Activated T-helper 1 cell treated with anti-CD3 and anti-CD28 coated beads, Interleukin-2, amount 50 U/mL, for 16 hours (primary cell): ENCODE measurements at places on chromosomes 5 and 9.

DNA sequence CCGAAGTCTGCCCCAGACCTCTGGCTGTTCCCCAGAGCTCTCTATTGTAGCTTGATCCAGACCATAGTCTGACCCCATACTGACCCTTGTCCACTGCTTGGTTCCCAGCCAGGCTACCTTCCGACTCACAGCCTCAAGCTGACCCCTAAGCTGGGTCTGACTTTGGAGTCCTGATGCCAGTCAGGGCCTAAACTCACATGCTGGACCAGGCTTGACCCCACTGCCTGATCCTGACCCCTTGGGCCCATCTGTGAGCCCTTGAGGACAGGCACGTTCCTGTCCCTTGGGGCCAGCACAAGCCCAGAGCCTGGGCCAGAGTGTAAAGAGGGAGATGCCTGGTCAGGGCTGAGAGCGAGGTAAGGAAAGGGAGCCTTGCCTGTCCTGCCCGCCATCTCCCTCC is 32.7 kb upstream of the ENHO start:
- DNase-seq: no peak

- DNase-seq: no peak
Observed at GRCh38 chr5:96278981-96279380, 154.1 kb downstream of the PCSK1 start.

GRCh38 chr5:149995385-149996204 is 4.9 kb downstream of the TIGD6 start:
- no peak for DNase-seq

GRCh38 chr5:23991406-23991805 is 484.0 kb downstream of the PRDM9 start:
- DNase-seq: no peak

DNA sequence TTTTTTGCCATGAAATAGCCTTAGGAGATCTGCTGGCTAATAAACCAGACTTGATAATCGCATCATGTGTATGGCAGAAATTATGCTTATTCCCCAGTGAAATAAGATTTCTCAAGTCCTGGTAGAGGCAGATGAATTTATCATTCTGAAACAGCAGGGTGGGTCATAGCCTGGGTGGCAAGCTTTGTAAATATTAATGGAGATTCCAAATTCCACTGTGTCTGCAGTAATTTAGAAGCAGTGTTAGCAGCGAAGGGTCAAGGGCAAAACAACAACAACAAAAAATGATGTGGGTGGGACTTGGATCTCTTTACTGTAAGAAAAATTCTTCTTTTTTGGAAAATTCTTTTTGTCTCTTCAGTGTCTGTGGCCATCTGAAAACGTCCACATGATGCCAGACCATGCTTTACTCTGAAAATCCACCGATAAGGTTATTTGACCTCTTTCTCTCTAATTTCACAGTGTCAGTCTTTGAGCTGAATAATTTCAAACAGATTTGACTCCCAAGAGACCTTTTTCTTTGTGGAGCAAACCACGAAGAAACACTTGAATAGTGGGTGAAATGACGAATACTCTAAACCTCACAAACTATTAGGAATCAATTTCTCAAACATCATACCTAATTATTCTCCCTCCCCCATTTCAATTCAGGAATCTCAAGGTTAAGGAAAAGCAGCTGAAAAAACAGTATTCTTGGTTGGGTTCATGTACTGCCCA is 106.0 kb upstream of the RPS23 start:
- no peak for DNase-seq

DNA sequence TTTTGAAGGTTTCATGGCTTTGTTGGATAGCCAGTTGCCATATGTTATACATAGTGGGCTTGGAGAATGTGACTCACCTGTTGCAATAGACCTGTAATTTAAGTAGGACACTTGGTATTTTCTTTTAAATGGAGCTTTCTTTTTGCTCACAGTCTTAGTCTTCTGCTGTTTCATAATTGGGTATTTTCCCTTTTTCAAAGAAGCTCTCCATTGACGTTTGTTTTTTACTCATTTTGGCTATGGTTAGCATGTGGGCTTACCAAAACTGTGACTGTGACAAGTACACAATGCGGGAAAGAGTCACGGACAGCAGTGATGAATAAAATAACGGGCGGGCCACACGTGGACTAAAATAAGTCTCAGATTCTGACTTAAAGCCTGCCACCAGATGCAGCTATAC is 23.2 kb upstream of the RNF20 start:
- DNase-seq: no peak
